NCI-H1436 (cell line): ENCODE measurements at places on chromosomes 3 and 15.

GRCh38 chr15:56934269-56934668, 15.8 kb downstream of the TCF12 start:
- DNase-seq = no peak

GRCh38 chr15:58495891-58496408, 64.2 kb downstream of the LIPC start:
- DNase-seq = no peak

GRCh38 chr3:72820415-72820814, 27.8 kb downstream of the SHQ1 start:
- no peak for DNase-seq

- no peak for DNase-seq
These were observed 59.2 kb downstream of the LYZL4 start for GRCh38 chr3:42351207-42351606.

DNA sequence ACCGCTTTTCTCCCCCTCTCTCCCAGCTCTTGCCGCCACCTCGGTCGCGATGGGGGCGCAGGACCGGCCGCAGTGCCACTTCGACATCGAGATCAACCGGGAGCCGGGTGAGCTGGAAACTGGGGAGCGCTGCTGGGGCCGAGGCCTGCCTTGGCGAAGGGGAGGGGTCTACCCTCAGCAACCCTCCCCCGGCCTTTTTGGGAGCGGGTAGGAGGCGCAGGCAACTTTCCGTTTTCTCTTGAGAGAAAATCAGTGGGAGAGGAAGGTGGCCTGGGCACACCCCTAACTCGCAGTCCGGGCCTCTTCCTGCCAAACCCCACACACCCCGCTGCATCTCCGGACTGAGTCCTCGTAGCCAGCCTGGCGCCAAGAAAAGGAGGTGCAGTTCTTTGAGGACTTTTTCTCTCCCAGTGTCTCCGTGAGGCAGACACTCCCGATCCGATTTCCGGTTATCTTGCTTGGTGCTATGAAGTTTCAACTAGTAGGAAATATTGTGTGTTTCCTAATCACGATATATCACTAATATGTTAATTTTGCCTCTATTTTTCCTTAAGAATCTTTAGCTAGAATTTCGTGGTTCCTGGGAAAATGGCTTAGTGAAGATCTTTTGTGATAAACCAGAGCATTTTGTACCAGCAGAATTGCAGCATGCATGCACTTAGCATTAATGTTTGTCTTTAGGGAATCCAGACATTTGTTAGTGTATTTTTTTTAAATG, 631 bp downstream of the NKTR start:
- DNase-seq = peak; percentile 12

DNA sequence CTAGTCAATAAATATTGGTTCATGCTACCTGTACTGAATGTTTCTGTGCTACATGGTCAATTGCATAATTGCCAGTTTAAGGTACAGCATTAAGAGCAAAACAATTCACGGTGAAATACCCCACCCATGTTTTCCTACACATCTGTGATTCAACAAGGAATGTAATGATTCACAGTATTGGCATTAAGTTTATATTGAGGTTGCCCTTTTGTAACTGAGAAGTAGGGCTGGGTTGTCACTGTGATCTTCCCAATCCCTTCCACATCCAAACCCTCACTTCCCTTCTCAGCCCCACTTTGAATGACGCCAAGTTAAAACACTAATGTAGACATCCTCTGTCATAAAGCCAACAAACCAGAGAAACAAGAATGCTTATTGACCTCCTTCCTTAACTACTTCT, 112.0 kb upstream of the TJP1 start:
- DNase-seq = no peak

GRCh38 chr15:53658827-53659555, 100.5 kb downstream of the WDR72 start:
- DNase-seq = peak; percentile 72

GRCh38 chr3:61608711-61609110, 47.3 kb downstream of the PTPRG start:
- DNase-seq = no peak

DNA sequence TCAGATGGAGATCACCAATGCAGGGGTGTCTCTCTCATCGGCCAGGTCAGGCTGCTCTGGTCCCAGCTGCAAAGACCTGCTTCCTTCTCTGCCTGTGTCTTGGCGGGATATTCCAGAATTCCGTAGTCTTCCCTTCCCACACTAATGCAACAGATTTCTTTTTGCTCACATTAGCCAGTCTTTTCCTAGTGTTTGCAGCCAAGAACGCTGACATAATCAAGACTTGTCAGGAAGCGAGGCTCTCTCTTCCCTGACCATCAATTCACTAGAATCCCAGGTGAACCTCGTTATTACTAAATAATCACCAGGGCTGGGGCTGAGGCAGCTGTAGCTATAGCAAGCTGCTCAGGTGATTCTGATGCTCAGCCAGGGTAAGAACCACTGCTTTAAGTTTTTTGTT, 43.2 kb upstream of the ACKR4 start:
- DNase-seq = no peak

- DNase-seq = no peak
These were observed 235.3 kb downstream of the CDIN1 start for GRCh38 chr15:36814708-36815107.

DNA sequence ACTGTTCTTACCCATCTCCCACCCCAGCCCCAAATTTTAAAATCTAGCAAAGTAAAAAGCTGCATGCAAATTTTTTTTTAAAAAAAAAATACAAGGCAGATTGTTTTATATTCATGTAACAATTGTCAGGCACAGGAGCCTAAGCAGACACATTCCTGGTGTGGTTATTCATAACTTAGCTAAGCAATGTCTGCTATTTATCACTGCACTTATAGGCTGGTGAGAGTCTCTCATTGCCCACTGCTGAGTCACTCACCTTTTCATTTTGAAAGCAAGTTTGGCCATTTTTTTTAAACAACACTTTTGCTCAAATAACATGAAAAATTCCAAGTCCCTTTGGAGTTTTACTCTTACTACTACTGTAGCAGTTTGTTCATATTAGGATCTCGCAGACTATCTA, 413.9 kb downstream of the RBMS3 start:
- no peak for DNase-seq

DNA sequence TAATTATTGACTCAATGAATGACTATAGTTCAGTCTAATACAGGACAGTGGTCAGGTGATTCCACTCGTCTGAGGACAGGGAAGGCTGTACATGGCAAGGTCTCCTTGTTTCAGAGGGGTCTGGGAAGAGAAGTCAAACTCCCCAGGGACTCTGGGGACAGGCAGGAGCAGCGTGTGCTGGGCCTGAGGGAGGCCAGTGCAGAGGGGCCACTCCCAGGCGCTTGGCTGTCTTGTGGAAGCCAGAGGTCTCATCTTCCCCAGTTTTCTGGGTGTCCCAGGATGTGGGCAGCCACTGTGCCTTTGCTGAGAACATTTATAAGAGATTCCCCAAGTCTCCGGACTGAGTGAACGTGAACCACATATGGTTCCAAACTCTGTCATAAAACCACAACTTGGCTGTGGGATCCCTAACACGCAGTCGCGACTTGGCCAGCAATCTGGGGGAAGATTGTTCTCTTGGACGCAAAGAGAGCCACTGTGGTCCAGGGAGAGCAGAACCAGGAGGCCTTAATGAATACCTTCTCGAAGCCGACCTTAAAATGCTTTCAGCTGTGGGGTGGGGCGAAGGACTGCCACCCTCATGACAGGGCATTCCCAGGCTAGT, 30.4 kb downstream of the BHLHE40 start:
- DNase-seq = no peak

- DNase-seq = no peak
These were observed 410.3 kb downstream of the NAALADL2 start for GRCh38 chr3:175269394-175269793.

- DNase-seq = no peak
These were observed 34.0 kb upstream of the CCK start for GRCh38 chr3:42300013-42300412.

GRCh38 chr15:34070003-34070402, 31.0 kb upstream of the AVEN start:
- DNase-seq = no peak

- no peak for DNase-seq
These were observed 6.2 kb upstream of the CTDSPL start for GRCh38 chr3:37855363-37855970.

- DNase-seq = no peak
These were observed 44.9 kb upstream of the PLXNA1 start for GRCh38 chr3:126937973-126938372.

DNA sequence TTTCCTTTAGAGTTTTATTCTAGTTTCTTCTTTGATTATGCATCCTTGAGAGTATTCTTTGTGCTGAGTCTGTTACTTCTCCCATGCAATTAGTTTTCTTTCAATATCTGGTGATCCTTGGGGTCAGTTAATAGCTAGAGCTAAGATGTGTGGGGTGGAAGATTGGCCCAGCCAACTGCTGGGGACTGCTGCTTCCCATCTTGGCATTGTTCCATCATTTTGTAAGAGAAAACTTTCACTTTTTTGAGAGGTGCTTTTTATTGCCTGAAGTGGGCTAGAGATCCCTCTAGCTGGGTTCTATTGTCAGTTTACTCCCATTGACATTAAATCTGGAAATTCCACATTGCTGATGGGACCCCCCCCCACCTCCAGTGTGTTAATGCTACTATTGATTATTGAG, 15.4 kb downstream of the BCL2L10 start:
- DNase-seq = no peak

DNA sequence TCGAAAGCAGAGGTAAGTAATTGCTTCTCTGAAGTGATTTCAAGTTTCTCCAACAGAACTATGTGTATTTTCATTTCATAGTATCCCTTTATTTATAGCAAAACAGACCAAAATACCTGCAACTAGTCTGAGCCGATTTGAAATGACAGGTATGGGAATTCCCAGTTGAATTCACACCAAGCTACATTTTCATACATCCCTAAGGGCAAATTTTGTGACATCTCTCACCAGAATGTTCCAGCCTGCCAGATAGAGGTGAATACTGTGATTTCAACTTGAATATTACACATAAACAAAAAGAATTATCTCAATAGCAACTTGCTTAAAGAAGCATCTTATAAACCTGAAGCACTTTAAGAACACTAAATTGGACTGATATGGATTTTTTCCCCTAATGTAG, 235.7 kb downstream of the SLC9A9 start:
- DNase-seq = no peak

- no peak for DNase-seq
These were observed 2.5 kb downstream of the SLC22A13 start for GRCh38 chr3:38268087-38268486.

- DNase-seq = no peak
These were observed 473.3 kb upstream of the TPRG1 start for GRCh38 chr3:188698436-188698835.

DNA sequence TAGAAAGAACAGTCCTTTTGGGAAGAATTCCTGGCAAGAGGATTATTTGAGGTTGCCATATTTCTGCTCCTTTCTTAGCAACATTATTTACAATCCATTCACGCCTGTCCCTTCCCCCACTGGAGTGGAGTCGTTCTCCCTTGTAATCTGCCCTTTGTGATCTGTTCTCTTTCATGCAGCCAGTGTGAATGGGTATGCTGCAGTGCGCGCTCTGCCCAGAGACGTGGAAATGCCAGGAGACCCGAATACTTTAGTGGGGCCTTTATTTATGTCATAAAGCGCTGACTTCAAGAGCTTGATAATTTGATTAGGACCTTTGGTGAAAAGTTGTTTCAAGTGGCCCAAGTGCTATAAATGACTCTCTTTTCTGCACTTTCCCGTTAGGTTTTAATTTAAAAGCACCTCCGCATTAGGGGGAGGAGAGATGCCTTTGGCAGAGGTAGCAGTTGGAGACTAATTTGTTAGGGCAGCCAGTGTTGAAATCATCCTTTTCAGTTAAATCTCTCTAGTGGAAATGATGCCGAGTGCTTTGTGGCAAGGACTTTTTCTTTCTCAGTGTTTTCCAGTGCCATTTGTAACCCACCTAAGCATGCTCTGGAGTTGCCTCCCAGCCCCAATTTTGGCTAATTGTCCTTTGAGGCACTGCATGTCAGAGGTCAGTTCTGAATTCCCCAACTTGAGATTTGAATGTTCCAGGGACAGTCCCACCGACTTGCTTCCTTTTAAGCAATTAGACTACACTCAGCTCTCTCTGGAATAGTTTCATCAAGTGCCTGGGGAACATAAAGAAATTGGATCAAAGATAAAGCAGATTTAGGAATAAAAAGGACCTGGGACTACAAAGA, 52.4 kb downstream of the PSMD6 start:
- no peak for DNase-seq

- DNase-seq = no peak
These were observed 192.7 kb downstream of the ITPR1 start for GRCh38 chr3:4685673-4686345.

DNA sequence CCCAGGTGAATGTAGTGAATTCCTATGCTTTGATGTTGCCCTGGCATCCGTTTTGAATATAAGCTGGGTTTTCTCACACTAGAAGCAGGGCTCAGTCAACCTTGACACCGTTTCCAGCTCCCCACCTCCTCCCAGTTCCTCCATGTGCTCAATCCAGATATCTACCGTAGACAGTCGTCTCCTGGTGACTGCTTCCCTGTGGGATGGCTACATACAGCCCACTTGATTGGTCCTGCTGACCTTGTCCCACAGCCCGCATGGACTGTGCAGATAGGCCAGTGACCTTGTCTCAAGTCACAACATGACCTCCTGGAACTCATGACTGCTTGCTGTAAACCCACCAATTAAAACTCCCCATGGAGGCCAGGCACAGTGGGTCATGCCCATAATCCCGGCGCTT, 8.1 kb downstream of the SEMA7A start:
- DNase-seq = no peak

- DNase-seq = no peak
These were observed 521.2 kb upstream of the GOLIM4 start for GRCh38 chr3:168616915-168617314.

- no peak for DNase-seq
These were observed 41.2 kb downstream of the SLC2A2 start for GRCh38 chr3:170985304-170985703.

DNA sequence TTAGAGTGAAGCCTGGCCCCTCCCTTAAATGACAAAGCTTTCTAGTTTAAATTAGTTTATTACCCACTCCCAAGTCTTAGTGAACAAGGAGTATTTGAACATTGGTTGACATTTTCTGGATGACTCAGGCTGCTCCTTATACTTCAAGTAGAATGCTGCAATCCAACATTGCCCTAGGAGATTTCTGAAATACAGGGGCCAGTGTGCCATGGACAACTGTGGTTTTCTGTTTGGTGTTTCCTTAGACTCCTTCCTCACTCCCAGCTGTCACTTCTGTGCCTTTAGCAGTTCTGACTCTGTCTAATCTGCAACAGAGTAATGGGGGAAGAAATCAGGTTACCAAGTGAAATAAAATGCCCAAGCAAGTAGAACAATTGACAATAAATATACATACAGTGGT, 116.1 kb upstream of the P2RY1 start:
- no peak for DNase-seq

- peak; percentile 80 for DNase-seq
These were observed 168.6 kb downstream of the SOX2 start for GRCh38 chr3:181880331-181880730.

DNA sequence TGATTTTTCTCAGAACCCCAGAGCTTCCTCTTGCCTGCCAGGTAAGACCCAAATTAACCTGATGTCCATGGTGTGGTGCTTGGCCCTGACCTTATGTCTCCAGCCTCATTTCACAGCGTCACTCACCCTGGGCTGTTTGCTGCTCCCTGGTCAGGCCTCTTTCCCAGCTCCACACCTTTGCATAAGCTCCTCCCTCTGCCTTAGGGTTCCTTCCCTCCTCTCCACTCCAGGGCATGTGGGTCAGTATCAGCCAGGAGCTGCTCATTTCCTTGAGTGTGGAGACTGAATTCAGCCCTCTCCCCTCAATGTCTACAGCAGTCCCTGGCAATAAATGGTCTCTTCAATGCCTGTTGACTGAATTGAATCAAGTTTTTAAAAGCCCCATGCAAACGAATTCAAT, 75.6 kb upstream of the ANKRD34C start:
- no peak for DNase-seq
